ENCODE measurements at places on chromosomes 6 and 20.

GRCh38 chr6:100865525-100865924 is 15.6 kb downstream of the ASCC3 start:
- DNase-seq = no peak

DNA sequence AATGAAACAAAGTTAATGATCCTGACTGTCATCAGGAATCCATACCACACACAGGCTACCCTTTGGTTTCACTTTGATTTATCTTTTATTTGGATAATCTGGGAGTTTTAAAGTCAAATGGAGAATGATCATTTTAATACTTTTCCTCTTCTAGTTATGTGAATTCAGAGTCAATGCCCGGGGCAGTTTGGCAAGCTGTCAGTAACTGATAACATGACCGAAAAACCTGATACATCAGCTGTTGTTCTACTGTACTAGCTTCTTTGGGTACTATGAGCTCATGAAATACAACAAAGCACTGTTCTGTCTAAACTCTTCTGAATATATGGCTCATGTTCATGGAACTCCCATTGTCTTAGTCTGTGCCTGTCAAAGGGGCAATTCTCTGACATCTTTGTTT is 30.2 kb downstream of the KLHL31 start:
- DNase-seq = no peak

DNA sequence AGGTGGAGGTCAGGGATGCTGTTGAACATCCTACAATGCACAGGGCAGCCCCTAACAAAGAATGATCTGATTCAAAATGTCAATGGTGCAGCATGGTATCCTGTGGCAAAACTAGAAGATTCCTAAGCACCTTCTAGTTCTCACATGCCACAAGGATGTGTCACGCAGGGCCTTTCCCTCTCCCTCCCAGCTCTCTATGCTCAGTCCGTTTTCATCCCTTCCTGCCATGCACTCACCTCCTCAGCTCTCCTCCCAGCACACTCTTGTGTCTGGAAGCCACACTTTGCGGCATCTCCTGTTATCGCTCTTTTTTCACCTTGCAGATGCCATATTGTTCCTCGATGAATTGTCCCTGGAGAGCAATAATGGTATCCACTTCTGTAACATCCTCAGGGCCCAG is 263.4 kb downstream of the CDC5L start:
- no peak for DNase-seq

- DNase-seq = no peak
Observed at GRCh38 chr6:11018225-11018624, 25.9 kb downstream of the ELOVL2 start.

GRCh38 chr20:23027721-23028120 is 7.4 kb upstream of the SSTR4 start:
- no peak for DNase-seq

- DNase-seq = peak; percentile 60
Observed at GRCh38 chr20:46333161-46333991, 25.1 kb upstream of the CDH22 start.

DNA sequence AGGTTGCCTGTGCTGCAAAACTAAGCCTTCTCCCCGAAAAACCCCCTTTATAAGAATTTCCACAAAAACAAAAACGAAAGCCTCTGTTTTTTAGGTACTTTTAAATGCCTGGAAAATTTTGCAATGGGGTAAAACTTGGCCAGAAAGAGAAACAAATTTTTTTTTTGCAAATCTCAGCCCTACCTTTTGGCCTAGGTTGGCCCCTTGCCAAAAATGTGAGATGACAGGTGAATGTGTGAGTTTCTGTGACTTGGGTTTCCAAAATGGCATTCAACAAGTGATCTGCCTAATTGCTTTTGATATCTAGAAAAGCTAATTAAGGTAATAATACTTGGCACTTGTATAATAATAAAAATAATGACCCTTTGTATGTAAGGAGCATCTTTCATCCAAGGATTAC is 48.4 kb downstream of the MAFB start:
- DNase-seq = no peak

DNA sequence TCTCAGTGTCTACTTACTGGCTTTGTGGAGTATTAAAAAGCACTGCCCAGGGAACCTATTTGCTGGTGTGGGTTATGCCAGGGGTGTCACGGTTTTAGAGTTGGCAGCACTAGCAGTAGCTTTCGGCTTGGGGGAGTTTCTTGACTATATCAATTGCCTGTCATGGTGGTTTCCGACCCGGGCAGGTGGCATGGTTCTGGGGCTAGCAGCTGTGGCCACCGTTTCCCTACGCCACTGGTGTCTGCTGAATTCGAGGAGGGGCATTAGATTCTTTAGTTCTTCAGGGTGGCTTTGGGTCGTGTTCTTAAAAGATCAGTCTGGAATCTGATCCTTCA is 55.6 kb upstream of the FOXC1 start:
- DNase-seq = no peak

DNA sequence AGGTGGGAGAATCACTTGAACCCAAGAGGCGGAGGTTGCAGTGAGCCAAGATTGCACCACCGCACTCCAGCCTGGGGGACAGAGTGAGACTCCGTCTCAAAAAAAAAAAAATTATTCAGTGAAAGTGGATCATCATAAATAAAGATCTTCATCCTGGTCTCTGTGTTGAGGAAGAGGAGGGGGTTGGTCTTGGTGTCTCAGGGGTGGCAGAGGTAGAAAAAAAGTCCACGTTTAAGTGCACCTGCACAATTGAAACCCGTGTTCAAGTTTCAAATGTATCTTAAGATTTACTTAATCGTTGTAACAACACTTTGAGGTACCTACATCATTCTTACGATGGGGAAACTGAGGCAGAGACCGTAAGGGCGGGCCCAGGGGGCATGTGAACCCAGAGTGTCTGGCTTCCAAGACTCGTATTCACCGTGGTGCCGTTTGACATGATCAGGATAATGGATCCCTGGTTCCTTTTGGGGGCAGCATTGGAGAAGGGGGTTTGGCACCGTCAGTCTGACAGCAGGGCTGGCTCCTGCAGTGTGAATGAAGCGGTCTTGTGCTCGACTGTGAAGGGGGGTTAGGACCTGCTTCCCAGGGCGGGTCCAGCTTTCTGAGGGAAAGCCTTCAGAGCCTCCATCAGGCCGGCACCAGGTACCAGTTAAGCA is 32.9 kb upstream of the ID1 start:
- DNase-seq = peak; percentile 66

DNA sequence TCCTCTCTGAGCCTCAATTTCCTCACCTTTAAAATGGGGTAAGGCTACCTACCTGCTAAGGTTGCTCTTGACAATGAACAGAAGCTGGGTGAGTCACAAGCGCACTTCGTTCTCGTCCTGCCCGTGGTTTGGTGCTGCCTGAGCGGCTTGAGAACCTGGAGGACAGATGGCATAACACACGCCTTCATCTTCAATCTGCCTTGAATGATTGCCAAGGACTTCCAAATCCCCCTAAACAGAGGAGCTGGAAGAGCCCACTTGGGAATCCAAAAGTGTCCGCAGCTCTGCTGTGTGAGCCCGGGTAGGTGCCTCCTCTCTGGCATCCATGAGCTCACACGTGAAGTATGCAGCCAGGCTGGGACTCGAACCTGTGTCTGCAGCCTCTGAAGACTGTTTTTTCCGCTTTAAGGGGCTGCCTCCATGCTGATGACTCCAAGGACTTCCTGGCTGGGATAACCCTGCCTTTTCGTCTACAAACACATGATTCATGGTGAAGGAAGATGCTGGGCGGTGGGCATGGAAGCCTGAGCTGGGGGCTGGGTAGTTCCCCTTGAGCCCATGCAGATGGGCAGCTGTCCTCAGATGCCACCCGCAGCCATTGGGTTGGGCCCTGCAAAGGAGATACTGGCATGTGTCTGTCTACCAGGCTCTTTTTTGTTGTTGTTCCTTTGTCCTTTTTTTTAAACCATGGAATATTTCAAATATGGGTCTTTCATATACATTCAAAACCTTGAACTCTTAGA is 25.3 kb upstream of the CSNK2A1 start:
- peak; percentile 99 for DNase-seq

GRCh38 chr20:17990278-17990972 is 21.6 kb downstream of the MGME1 start:
- no peak for DNase-seq

DNA sequence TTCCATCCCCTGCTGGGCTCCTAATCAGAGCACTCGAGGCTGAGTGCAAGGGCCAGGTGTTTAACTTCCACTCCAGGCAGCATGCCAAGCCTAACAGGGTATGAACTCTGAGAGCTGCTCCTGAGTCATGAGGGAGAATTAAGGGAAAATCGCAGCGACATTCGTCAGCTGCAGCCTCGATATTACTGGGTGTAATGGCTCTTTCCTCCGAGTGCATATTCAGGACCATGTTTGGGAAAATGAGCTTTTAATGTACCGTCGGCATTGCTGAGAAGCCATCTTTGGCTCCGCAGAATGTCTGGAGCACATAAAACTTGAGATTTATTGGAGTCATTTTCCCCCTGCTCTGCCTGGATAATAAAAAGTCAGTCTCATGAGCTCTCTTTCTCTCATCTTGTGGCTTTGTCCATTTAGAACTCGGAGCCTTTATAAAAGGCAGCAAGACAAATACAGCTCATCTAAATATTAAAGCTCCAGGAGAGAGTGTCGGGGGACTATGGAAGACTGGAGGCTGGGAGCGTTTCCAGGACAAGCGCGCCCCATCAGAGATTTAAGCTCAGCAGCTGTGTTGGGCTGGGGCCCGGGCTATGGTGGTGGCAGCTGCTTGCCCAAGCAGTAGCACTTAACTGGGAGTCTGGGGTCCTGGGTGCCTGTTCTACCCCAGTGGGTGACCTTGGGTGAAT is 103.7 kb downstream of the TOX2 start:
- peak; percentile 90 for DNase-seq

DNA sequence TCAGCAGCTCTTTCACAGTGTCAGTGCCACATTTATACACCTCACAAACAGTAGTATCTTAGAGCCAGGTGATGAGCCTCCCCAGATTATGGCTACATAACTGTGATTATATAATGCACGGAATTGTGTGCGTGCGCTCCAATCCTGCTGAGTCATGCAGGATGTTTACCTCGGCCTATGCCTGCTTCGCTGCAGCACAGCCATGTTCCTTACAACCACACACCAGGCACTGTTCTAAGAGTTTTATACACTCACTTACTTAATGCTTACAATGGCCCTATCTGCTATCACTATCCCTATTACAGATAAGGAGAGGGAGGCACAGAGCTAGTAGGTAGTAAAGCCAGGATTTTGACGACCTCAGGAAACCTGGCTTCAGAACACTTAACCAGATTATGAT is 7.3 kb downstream of the ZKSCAN3 start:
- no peak for DNase-seq

GRCh38 chr6:39202166-39202565 is 27.1 kb downstream of the KCNK5 start:
- no peak for DNase-seq

DNA sequence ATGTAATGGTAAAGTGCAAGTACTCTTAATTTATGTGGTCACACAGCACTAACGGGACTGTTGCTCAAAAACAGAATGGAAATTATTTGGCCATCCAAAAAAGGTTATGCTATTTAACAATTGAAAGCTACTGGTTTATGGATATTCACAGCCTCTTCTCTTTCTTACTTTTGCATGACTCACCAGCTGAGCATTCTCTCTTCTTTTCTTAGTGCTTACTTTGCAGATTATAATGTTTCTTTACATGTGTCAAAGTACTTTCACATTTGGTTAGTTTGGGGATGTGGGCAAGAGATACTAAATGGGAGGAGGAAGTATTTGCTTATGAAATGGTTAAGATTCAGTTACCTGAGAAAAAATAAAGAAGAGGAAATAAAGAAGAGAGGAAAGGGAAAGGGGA is 610.5 kb downstream of the HTR1B start:
- DNase-seq = no peak

DNA sequence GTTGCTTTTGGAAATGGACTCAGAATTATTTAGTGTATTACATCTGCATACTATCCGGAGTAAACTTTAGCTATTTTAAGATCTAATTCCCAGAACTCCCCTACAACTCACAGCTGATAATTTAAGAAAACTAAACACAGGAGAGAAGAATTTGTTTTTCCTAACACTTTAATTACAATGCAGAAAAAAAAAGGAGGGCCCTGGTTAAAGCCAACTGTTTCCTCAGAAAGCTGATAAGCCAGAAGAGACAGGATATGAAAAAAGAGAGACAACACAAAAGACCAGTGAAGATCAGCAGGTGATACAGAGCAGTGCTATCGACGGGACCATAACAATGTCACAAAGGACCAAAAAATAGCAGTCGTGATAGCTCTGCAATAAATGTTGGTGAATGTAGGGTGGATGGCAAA is 5.8 kb downstream of the IFNGR1 start:
- DNase-seq = no peak

DNA sequence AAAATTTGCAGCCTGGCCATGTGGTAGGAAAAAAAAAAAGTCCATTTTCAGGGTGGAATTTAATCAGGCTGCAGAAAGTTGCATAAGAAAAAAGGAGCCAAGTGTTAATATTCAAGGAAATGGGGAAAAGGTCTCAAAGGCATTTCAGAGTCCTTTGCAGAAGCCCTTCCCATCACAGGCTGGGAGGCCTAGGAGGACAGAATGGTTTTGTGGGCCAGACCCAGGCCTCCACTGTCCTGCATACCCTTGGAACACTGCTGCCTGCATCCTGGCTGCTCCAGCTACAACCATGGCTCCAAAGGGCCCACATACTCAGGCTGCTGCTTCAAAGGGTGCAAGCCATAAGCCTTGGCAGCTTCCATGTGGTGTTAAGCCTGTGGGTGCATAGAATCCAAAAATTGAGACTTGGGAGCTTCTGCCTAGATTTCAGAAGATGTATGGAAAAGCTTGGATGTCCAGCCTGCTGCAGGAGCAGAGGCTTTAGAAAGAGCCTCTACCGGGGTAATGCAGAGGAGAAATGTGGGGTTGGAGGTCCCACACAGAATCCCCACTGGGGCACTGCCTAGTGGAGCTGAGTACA is 239.0 kb upstream of the STXBP5 start:
- no peak for DNase-seq

DNA sequence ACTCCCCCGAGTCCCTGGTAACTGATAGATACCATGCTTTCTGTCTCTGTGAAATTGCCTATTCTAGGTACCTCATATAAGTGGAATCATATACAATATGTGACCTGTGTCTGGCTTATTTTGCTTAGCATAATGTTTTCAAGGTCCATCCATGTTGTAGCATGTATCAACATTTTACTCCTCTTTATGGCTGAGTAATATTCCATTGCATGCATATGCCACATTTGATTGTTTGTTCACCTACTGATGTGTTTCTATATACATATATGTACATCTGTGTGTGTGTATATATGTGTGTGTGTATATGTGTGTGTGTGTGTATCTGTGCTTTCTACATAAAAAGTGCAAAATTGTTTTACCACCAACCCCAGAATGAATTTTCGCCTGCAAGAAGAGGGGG is 119.1 kb downstream of the ADAT2 start:
- no peak for DNase-seq

DNA sequence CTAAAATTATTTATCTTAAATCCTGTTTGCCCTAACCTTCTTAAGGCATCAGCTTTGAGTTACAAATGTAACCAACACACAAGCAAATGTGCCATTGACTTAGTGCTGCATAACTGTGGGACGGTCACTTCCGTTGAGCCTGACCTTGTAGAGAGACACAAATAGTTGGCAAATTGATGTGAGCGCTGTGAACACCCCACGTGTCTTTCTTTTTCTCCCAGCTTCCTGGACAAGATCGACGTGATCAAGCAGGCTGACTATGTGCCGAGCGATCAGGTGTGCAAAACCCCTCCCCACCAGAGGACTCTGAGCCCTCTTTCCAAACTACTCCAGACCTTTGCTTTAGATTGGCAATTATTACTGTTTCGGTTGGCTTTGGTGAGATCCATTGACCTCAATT is 56.4 kb downstream of the GNAS start:
- no peak for DNase-seq

Measured in NCI-H524 treated with DMSO at 0.1 percent for 48 hours (cell line).